ENCODE measurements at places on chromosomes 3 and 15.
A peak's percentile ranks its signal among the peaks of the same experiment; 100 is the strongest.

DNA sequence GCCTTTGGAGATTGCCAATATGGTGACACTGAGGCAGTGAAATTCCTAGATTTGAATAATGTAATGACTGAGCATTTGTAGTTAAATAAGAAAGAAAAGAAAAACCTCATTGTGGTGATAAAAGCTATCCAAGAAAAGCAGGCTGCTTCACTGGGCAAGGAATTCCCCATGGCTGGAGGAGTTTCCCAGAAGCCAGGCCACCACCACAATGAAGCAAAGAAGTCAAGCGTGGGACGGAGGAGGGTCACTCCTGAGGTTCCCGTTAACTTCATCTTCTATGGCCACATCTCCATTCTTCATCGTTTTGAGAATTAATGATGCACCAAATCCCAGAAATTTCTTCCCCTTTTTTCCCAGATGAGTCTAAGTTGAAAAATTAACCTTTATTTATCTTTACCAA lies 185.8 kb upstream of the BCL6 start:
- DNase-seq: peak; percentile 92

DNA sequence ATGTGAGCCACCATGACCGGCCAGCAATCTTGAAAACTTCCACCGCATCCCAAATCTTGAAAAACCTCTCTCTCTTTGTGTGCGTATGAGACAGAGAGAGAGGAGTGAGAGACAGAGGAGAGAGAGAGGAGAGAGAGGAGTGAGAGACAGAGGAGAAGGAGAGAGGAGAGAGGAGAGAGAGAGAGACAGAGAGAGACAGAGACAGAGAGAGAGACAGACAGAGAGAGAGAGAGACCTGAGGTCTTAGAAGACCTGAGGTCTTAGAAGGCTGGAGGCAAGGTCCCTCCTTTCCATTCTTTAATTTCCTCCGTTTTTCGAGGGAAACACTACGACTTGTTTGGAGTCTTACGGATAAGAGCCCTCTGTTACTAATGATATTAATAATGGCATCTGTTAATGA lies 39.5 kb downstream of the TMEM40 start:
- no peak for DNase-seq

DNA sequence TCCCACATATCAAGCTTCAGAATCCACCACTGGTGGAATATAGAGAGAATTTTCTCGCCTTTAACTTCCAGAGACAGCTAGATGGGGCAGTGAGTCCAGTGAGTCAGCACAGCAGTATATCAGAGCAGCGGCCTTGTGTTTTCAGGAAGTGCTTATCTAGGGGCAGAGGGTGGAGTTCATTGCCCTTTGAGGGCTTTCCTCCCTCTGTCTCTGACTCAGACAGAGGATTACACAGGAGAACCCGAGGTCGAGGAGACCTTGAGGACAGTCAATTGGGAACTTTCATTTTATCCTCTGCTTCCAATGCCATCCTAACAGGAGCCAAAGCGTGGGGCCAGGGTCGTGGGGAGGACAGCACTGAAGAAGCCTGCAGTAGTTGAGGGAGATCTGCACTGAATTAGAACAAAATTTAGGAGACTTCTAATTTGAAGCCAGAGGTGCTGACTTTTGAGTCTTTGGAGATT lies 109.6 kb upstream of the UMPS start:
- DNase-seq: peak; percentile 29

DNA sequence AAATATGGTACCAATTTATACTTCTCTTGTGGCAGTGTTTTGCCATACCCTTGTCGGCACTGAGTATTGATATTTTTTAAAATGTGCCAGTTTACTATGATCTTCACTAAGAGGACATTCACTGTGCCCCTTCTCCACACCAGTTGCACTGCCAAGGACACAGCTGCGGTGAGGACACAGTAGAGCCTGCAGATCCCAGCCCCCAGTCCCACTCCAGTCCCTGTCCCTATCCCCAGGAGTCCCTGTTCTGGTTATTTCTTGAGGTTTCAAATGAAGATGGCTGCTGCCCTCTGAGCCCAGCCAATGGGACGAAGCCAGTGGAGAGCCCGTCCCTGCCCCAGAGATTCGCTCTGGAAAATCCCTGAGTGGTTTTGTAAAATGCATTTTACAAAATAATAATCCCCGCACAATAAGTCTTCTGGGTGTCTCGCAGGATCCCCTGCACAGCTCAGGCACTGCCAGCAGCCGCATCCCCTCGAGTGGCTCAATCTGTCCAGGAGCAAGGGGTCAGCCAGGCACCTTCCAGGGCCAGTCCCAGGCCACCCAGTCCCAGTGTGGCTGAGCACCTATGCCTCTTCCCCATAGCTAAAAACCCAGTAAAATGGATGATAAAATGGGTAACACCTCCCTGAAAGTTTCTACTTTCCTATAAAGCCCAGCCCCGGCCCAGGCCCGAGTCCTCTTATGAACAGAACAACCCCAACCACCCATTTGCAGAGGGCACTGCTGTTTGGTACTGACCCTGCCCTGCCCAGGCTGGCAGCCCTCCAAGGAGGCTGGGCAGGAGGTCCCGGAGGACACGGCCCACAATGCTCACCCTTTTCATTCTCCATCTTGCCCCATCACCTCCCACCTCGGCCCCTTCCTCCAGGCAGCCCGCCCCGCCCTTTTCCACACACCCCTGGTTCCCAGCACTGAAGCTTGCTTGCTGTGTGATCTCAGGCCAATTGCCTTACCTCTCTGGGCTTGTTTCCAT lies 91.1 kb downstream of the VGLL4 start:
- no peak for DNase-seq

GRCh38 chr15:29910068-29910467 lies 87.8 kb upstream of the TJP1 start:
- no peak for DNase-seq

- DNase-seq: no peak
Observed at GRCh38 chr3:135311699-135312098, 516.6 kb downstream of the EPHB1 start.

DNA sequence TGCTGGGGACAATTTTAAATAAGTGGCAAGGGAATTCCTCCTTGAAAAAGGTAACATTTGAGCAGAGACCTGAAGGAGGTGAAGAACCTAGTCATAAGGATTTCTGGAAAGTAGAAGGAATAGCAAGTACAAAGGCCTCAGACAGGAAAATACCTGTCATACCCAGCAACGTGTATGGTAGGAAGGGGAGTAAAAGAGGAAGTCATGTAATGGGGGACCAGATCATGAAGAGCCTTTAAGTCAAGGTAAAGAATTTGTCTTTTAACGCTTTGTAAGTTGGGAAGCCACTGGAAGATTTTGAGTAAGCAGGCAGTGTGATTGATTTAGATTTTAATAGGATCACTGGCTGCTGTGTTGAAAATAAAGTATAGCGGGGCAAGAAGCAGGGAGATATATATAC lies 43.4 kb upstream of the FAH start:
- DNase-seq: no peak

DNA sequence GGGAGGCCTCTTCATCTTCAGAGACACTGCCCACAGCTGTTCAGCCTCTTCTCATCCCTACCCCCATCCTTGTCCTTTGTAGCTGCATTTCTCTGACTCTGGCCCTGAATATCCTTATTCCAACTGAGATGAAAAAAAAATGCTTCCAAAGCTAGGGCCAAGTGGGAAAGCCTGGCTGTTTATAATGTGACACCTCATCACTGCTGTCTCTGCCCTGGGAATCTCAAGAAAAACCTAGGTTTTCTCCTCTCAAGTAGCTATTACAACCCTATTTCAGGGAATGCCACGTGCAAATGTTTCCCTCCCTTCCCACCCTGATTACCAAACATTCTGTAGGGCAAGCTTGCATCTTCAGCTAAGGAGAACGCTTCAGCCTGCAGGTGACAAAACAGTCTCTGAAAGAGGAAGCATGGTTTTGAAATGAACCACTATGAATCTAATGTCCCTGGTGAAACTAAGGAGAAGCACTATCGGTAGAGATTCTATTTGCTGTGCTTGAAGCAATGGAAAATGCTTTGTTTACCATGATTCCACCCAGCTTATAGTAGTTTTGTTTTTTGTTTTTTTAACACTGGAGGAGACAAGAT lies 65.4 kb downstream of the USF3 start:
- DNase-seq: no peak

DNA sequence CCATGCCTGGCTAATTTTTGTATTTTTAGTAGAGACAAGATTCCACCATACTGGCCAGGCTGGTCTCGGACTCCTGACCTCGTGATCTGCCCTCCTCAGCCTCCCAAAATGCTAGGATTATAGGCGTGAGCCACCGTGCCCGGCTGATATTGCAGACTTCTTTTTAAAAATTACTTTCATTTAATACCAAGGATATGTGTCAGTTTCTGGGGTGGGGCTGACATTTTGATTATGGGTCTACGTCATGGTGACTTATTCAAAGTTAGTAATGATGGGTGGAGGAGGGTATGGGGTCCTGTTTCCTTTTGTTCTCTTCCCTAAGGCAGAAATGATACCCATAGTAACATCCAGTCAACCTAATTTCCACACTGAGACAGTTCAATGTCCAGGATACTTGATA lies 34.7 kb downstream of the GBE1 start:
- peak; percentile 65 for DNase-seq

DNA sequence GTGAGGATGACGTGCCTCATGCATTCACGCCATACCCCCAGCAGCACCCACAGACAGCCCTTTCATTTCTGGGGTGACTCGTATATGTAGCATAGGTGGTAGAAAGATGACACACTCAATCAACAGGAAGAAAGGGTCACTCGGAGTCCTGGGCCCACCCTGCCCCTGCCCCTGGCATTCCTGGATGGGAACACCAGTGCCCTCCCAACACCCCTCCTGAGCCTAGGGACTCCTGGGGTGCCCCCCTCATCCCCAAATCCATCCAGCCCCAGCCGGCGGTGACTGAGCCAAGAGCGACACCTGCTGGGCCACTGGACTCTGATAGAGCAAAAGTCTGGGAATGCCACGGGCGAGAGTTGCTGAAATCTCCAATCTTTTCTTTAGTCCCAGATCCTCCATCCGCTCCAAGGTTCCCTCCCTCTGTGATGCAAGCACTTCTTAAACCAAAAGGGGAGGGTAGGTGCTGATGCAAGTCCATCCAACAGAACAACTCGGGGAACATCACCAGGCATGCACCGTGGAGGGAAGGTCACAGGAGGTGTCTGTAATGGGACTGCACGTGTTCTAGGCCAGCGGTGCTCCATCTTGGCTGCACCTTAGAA lies 31.1 kb downstream of the ACAN start:
- DNase-seq: peak; percentile 13

DNA sequence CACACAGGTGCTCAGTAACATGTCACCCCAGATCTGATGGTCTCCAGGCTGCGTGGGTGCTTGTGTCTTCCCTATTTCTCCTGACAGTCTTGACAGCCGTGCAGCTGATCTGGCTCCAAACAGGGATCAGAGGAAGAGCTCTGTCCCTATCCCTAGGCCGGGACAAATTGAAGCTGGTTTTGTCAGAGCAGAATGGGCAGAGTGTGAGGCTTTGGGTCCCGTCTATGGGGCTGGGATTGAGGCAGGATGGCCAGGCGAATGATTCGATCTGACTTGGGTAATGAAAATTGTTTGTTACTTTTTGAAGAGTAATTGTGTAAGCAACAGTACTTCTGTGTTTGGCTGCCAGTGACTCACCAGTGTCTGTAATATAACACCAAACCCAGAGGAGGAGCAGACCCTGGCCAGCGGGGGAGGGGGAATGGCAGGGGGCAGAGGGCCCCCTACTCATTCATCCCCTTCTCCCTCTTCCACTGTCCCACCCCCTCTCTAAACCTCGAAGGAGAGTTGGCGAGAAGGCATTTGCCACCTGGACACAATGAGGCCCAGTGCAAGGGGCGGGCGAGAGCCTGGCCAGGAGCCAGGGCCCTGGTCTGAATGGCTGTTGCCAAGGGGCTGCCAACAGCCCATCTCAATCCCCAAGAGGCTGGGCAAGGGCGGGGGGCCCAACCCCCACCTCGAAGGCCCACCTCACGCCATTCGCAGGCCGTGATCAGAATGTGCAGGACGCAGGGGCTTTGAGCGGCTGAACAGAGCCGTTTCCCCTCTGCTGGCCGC lies 4.9 kb upstream of the MAGEF1 start:
- DNase-seq: peak; percentile 73

GRCh38 chr3:171383206-171384018 lies 76.8 kb downstream of the TNIK start:
- peak; percentile 72 for DNase-seq

GRCh38 chr3:72847282-72847681 lies 963 bp downstream of the SHQ1 start:
- DNase-seq: no peak

DNA sequence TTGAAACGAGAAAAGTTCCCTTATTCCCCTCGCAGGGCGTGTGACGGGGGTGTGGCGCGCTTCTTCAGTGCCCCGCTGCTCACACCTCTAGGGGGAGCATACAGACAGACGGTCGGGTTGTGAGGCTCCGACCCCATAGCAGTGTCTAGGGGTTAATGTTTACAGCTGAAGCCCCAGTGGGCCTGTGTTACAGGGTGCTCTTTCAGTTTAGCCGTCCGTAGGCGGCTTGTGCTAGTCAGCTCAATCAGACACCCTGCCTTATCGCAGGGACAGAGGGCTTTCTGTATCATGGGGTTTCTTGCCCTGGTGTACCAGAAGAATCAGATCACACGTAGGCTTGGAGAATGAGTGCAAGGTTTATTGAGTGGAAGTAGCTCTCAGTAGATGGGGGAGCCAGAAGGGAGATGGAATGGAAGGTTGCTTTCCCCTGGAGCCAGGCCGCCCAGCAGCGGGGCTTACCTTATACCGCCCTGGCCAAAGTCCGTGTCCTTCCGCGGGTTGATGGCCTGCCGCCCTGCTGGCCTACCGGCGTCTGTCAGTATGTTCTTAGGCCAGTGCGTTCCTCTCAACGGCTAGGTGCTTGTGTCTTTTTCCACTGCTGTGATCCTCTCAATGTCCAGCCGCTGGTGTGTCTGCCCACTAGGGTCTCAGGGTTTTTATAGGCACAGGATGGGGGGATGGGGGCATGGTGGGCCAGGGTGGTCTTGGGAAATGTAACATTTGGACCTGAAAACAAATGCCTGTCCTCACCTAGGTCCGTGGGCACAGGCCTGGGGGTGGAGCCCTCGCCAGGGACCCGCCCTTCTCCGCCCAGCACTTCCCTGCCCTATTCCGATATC lies 32.2 kb upstream of the ACP3 start:
- DNase-seq: no peak

DNA sequence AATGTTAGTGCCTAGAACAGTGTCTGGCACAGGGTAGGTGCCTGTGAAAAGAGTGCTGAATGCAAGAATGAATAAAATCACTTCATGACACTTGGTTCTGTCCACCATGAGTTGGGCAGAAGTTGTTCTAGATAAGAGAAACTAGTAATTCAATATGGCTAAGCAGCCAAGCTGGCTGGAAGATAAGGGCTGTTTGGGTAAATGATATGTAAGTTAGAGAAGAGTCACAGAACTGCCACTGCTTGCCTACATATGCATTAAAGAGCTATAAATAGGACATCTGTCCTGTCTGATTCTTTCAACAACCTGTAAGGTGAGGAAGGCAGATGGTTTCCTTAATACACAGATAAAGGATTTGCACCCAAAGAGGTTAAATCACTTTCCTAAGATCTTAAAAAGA lies 13.1 kb downstream of the MTMR10 start:
- DNase-seq: no peak

GRCh38 chr3:84959470-84960271 lies 882 bp downstream of the CADM2 start:
- no peak for DNase-seq

- no peak for DNase-seq
Observed at GRCh38 chr15:71261418-71261817, 146.1 kb downstream of the THSD4 start.

- peak; percentile 18 for DNase-seq
Observed at GRCh38 chr3:28077572-28077971, 163.8 kb upstream of the CMC1 start.

All from fibroblast of lung (primary cell).